Stimulated activated CD4-positive, alpha-beta T cell treated with anti-CD3 and anti-CD28 coated beads, Interleukin-2, amount 100 ng/mL, for 48 hours (primary cell): ENCODE measurements at places on chromosomes 4 and X.
A peak's percentile ranks its signal among the peaks of the same experiment; 100 is the strongest.

DNA sequence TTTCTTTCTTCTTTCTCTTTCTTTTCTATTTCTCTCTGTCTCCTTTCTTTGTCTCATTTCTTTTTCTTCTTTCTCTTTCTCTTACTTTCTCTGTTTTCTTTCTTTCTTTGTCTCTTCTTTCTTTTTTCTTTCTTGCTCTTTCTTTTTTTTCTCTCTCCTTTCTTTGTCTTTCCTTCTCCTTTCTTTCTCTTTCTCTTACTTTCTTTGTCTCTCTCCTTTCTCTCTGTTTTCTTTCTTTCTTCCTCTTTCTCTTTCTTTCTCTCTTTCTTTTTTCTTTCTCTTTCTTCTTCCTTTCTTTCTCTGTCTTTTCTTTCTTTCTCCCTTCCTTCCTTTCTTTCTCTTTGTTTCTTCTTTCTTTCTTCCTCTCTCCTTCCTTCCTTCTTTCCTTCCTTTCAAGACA lies 184.8 kb downstream of the CRLF2 start:
- no peak for DNase-seq

GRCh38 chr4:22668301-22668700 lies 24.4 kb upstream of the GBA3 start:
- DNase-seq: no peak

DNA sequence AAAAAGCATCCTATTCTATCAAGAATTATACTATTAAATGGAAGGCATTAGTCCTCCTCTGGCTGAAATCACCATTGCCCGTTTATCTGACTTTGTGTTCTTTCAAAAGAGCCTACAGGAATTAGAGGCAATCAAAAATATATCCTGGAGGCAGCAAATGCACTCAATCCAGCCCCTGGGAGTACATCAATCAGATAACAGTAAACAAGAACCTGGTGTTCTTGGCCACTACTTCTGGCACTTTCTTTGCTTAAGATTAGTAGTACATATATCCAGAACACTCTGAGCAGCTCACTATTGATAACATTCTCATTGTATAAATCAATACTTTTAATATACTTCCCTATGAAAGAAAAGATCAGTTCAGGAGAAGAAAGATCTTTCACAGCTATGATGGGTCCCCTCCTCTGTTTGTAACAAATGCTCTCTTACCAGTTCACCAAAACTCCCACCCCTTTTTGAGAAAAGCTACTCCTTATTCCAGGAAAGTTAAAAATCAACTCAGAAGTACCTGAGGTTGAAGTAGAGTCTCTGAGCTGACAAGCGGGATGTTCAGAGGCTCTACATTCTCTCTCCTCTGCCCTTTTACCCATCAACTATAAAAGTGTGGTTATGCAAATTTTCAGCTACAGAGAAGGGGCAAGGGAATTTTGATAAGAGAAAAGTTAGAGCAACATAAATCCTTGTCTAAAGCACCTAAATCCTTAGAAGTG lies 176.0 kb downstream of the COX18 start:
- no peak for DNase-seq

- DNase-seq: no peak
These were observed 203.7 kb upstream of the MBNL3 start for GRCh38 chrX:132692526-132692925.

DNA sequence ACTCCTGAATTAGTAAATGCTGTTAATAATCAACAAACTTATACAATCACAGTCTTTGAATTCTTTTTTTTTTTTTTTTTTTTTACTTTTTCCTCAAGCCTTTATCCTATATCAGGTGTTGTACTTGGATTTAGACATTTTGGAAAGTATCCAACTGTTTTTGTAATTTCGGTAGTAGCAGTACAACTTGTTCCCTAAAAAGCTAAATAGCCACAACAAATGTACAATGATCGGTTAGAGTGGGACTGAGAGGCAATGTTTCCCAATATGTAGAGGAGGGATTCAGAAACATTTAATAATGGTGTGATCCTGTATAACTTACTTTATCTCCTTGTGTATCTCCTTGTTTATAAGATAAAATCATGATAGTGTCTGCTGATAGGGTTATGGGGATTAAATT lies 343.1 kb downstream of the GRID2 start:
- DNase-seq: no peak

GRCh38 chr4:176444741-176445140 lies 125.0 kb downstream of the SPCS3 start:
- DNase-seq: no peak

GRCh38 chr4:13984991-13985800 lies 357.7 kb upstream of the BOD1L1 start:
- no peak for DNase-seq

GRCh38 chrX:100819534-100819836 lies 706 bp upstream of the CSTF2 start:
- peak; percentile 8 for DNase-seq

- DNase-seq: no peak
These were observed at the start of gene PAGE2B for GRCh38 chrX:55074851-55075467. Gene PAGE2B (plus strand): TSS chrX:55075030. CDS start chrX:55076042, 1,012 bp downstream.

- no peak for DNase-seq
These were observed 505.5 kb downstream of the ANKRD50 start for GRCh38 chr4:124206779-124207605.

GRCh38 chr4:16884673-16885460 lies 13.6 kb downstream of the LDB2 start:
- DNase-seq: no peak

- DNase-seq: no peak
These were observed 156.7 kb upstream of the EOLA2 start for GRCh38 chrX:150094996-150095395.

DNA sequence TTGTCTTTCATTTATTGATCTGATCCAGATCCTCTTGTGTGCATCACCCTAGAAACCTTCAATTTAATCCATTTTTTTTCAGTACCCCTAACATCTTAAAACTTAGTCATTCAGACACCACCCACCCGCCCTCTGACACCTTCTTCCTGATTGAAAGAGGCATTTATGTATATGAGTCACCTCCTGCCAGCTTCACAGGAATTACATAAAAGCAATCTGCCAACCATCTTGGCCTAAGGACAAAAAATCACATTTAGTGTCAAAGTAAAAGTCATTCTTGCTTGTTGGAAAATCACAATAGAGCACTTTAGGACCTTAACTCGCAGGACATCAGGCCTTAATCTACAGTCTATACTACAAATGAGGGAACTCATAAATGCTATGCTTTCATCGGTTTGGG lies 52.1 kb downstream of the NDST3 start:
- no peak for DNase-seq

- no peak for DNase-seq
These were observed 1.9 kb downstream of the RAB9A start for GRCh38 chrX:13690836-13691235.

DNA sequence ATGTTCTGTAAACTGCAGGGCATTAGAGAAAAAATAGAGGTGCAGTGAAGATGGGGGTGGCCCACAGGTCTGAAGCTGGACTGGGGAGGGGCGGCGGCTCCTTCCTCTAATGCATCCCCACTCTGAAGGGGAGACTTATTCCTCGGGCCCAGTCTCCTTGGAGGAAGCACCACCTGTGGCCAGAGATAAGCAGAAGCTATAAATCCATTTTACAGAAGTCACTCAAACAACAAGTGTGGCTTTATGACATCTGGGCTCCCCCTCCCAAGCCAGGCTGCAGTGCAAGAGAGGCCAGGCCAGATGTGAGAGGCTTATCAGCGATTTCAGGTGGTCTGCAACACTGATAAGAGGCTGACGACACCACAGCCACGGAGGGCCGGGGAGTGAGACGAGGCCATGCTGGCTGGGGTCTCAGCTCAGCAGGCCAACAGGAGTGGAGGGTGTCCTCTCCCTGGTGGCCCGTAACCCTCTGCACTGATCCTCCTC lies 15.8 kb downstream of the CYTL1 start:
- no peak for DNase-seq

- no peak for DNase-seq
These were observed 31.2 kb upstream of the TMEM184C start for GRCh38 chr4:147586032-147586431.

GRCh38 chrX:70636218-70636617 lies 191.6 kb downstream of the DLG3 start:
- DNase-seq: no peak

GRCh38 chr4:165751882-165752281 lies 121.2 kb upstream of the TLL1 start:
- no peak for DNase-seq

DNA sequence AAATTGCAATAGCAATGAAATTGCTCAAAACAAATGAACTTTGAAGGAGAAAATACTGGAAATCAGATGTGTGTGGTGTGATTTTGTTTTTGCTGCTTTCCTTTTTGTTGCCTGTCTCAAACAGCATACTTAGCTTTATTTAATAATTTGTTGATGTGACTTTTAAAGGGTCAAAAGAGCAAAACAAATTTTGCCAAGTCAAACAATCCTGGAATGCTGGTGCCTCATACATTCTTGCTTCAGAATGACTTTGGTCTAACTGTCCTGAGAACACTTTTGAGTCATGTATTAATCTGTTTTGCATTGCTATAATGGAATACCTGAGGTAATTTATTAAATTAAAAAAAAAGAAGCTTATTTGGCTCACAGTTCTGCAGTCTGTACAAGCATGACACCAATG lies 3.4 kb downstream of the PF4V1 start:
- no peak for DNase-seq
